ENCODE measurements at places on chromosomes 12 and 14. TPM values are rescaled to one million over a fixed set of nuclear protein-coding genes. Genes with fewer than 3 reads are reported as not detected.

CD27 gene
- 2.6 TPM for total RNA-seq

GDF11 gene
- 7.2 TPM for total RNA-seq

GPRC5A gene
- 26.2 TPM for total RNA-seq

GRCh38 chr14:60807971-60808370 is 73.4 kb downstream of the MNAT1 start:
- DNase-seq, result no peak

DNA sequence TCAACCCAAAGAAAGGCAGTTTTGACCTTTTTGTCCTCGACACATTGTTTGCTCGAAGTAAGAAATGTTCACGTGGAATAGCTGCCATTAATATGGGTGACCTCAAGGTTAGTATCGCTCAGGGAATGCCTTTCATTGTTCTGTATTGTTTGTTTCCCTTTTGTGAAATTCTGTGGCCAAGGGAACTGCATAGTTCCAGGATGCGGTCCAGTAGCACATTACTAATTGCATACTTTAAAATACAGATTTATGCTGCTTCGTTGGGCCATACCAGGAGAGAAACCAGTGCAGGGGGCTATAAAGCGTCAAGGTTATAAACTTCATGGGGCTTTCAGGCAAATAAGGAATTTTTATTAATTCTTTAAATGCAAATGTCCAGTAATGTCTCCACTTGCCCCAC is 73.3 kb upstream of the USP44 start:
- no peak for DNase-seq

DNA sequence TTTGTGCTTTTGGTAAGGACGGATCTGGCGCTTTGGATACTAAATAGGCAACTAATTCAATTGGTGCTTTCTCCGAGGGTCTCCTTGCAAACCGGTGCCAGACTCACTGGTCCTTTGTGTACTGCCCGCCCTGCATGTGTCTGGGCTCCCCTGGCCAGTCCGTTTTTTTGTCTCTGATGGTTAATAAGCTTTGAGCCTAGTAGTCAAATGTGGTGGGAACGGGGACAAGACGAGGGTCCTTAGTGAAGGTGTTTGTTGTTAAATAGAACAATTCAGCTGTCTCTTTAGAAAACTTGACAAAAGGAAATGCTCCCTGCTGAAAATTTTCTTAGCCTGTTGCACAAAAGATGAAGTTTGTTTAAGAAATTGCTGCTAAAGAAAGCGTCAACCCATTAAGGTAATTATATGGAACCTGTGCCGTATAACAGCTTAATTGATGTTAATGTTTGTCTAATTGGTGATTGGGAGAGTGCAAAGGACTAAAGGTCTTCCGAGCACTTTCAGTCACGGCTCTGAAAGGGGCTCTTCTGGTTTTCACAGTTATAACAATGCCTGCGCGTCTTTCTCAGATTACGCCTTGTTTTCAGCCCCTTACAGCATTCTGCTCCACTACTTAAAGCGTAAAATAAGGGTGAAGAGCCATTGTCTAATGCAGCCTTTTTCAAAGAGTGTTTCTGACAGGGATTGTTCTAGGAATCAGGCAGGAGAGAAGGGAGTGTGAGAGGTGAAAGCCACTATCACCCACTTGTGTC is 537.4 kb downstream of the PRKD1 start:
- no peak for DNase-seq

GRCh38 chr12:98469109-98469508 is 46.3 kb upstream of the TMPO start:
- DNase-seq, result no peak

DNA sequence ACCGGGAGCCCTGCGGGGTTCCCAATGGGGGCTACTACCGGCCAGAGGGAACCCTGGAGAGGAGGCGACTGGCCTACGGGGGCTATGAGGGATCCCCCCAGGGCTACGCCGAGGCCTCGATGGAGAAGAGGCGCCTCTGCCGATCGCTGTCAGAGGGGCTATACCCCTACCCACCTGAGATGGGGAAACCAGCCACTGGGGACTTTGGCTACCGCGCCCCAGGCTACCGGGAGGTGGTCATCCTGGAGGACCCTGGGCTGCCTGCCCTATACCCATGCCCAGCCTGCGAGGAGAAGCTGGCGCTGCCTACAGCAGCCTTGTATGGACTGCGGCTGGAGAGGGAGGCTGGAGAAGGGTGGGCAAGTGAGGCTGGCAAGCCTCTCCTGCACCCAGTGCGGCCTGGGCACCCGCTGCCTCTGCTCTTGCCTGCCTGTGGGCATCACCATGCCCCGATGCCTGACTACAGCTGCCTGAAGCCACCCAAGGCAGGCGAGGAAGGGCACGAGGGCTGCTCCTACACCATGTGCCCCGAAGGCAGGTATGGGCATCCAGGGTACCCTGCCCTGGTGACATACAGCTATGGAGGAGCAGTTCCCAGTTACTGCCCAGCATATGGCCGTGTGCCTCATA is 9.7 kb downstream of the TNS2 start:
- peak; percentile 41 for DNase-seq

GRCh38 chr14:23569443-23570151 is 2.0 kb upstream of the AP1G2 start:
- peak; percentile 65 for DNase-seq

DNA sequence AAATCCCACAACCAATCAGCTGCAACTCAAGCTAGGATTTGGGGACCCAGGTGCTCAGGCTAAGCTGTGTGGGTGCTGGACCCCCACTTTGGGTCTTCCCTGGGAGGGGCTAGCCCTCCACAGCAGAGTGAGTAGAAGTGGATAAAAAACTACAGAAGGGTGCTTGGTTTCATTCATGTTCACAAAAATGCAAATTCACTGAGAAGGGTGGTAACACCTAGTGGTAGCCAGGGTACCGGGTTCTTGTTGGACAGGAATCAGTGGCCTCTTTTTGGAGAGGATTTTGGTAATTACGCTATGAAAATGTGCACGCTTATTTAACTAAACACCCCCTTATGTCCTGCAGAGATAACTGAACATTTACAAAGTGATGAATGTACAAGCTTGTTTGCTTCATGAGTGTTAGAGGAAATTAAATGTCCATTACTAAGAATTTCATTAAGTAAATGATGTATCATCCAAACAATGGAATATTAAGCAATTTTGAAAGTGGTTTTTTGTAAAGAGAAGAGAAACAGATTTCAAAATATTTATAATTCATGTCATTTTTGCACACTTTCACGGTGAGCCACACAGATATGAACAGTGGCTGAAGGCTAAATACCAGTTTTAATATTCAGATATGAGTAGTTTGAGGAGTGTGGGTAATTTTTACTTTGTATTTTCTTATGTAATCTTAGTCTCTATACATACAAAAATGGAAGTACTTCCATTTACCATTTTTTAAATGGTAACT is 78.3 kb downstream of the DDX51 start:
- DNase-seq, result no peak

Data from ureter (tissue), 1 donor.